ENCODE measurements at places on chromosomes 6 and 20.

GRCh38 chr6:3569816-3570215, 113.0 kb upstream of the SLC22A23 start:
- DNase-seq: no peak

DNA sequence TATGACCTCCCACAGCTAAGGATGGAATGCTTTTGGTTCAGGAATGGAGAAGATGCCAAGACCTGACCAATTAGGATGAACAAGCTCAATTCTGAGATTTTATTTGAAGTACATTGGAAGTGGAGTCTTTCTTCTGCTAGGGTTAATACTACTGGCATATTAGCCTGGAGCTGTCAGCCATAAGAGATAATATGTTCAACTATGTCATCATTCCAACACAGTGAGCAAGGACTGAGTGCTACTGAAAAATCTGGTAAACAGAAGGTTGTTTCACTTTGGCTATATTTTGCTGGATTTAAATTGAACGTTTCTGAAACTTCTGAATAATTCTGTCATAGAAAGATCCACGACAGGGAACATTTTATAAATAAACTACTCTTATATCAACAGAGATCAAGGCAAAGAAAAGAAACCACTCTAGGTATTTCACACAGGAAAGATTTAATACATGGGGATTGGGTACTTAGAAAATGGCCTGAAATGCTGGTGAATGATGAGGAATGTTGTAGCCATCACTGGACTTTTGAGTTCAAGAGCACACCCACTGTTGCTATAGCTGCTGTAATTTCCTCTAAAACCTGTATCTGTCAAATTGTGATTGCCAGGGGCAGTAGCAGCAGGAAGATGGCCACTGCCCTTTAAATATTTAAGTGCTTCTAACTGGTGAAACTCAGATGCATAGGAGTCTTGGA, 200.5 kb downstream of the PLCB4 start:
- no peak for DNase-seq

DNA sequence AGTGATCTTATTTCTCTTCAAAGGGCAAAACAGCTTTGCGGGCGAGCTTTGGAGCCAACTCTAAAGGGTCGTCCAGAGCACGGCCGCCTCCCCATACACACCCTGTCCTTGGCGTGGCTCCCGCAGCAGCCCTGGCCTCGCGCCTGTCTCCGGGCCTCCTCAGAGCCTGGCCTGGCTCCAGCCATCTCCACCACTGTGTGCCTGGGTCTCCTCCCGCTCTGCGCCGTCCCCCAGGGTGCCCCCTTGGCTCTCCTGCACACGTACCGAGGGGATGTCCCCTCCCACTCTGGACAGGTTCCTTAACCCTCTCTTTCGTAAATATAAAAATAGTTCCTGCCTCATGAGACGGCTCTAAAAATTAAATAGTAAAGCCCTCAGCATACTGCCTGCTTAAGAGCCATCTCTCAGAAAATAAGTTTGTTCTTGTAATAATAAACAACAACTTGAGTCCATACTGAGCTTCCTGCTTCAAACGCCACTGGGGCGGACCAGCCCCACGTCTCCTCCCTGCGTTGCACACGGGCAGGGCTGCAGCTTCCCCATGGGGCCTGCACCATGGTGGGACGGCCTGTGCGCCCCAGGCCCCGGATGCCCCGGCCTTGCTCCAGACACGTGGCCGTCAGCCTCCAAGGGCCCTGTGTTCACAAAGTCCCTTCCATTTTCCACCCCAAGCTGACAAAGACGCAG, 226.2 kb downstream of the TTLL2 start:
- no peak for DNase-seq

DNA sequence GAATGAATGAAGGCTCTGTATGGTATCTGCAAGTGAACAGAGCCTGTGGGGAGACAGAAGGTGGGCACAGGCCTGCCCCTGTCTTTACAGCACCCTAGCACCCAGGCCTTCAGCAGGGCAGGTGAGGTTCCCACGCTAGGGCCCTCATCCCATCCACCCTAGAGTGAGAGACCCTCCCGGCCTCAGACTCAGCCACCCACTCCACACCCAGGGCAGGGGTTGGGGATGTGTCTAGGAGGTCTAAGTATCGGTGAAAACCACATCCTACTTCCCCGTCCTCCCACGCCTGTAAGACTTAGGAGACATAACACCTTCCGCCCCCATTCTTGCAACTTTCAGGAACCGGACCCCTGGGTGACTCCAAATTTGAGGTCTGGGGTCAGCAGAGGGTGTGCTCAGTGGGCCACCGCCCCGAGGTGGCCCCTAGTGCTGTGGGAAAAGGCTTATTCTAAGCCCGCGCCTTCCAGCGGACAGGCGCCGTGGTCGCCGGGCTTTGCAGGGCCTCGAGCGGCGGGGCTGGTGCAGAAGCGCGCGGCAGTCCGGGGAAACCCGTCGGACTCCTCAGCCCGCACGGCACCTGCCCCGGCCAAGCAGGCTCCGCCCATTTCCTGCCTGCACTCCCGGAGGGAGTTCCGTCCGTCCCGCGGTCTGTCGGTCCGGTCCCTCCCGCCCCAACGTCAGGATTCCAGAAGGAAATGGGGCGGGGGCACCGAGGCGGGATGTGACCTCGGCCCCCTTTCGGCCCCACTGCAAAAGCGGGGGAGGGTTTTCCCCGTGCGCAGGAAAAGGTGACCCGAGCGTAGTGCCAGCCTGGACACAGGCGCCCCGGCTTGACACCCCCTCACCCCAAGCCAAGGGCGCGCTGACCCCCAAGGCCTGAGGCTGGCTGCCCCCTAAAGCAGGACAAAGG, 868 bp downstream of the SAMD10 start:
- no peak for DNase-seq

DNA sequence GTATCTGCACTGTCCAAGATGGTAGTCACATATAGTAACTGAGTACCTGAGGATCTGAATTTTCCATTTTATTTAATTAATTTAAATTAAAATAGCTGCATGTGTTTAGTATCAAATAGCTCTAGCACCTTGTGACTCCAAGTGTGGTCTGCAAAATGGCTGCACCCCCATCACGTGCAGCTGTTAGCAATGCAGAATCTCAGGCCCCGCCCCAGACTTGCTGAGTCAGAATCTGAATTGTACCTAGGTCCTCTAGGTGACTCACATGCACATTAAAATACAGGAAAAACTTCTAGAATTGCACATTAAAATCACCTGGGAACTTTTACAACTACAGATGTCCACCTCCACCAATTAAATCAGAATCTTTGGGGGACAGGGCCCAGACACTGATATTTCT, 19.2 kb upstream of the FAM83C start:
- DNase-seq: no peak

DNA sequence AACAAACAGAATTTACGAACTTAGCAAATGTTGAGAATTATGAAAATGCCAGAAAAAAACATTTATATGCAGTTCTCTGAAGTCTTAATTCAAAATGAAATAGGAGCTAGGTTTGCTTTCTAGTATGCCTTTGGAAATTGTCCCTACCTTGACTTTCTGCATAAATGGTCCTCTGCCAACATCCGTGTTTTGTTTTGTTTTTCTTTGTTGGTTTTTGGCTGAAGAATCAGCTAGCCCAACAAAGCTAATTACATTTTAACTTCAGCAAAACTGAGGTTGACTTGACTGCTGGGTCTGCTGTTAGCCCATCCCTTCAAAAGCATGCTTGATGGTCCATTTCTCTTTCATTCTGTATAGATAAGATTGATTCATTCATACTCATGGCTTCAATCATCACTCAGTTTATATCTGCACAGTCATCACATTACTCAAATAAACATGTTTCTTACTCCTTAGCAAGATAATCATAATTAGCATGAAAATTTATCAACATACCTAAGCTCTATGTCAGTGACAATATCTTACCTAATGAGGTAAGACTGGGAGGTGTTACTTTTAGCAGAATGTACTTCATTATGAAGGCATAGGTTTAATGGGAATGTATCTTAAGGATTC, 76.4 kb downstream of the ADGRB3 start:
- no peak for DNase-seq

- no peak for DNase-seq
Observed at GRCh38 chr6:42453654-42454427, 2.1 kb upstream of the TRERF1 start.

DNA sequence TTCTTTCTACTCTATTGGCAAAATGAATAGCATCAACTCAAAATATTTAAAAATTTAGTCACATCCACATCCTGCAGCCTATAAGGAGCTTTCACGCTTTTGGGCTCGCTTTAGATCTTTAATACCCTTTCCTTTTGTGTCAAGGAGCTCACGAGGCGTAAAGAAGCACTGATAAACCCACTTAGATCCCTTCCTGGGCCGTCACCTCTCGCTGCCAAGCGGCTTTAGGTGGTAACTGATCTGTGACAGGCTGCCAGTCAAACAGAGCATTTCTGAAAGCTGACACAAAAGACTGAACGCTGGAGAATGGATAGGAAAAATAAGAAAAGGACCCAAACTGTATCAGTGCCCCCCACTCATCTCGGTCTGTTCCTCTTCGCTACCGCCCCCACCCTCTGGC, 385.7 kb upstream of the MMS22L start:
- DNase-seq: no peak

- DNase-seq: no peak
Observed at GRCh38 chr20:15063081-15063480, 725.7 kb upstream of the FLRT3 start.

DNA sequence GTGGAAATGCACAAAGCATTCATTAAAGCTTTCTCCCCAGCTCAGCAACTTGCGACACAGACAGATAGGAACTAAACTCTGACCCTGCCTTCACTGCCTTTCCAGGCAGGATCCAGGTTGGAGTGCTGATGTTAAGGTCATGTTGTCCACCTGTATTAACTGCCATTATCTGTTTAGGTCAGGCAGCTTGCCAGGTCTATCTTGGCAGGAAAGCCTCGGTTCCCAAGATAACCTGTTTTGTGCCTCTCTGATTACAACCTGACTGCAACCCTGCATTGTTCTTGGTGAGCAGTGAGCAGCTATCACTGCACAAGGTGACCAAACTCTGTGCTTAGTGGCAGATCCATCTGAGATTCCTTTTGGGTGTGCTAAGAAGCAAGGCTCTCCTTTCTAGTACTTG, 23.2 kb upstream of the ELOVL2 start:
- DNase-seq: no peak

DNA sequence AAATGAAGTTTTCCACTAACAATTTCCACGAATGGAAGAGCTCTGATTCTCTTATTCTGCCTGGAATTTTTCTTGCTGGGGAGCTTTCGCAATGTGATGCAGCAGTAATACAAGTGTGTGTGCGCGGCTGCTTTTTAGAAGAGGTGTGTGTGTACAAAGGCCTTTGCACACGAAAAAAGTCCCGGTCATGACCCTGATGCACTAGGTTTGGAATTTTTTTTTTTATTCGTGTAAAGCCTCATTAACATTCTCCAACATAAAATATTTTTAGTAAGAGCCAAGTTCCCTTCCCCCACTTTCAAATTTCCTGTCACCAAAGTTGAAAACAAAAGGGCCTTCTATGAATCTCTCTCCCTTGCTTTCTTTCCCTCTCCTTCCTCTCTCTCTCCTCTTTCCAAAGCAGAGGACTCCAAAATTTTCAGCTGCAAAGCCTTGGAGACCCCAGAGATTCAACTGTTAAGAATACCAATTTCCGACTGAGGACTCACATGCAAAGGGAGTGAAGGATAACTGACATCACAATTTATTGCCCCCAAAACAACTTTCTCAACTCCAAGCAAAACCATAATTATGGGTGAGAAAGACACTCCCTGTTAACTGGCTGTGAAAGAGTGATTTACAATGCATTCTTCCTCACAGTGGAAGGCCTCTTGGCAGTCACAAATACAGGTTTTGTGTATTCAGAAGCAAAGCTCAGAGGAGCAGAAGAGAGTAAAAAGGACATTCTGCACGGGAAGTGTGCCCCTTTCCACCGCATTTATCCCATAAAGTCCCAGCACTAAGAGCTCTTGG, 421.2 kb upstream of the JARID2 start:
- no peak for DNase-seq

DNA sequence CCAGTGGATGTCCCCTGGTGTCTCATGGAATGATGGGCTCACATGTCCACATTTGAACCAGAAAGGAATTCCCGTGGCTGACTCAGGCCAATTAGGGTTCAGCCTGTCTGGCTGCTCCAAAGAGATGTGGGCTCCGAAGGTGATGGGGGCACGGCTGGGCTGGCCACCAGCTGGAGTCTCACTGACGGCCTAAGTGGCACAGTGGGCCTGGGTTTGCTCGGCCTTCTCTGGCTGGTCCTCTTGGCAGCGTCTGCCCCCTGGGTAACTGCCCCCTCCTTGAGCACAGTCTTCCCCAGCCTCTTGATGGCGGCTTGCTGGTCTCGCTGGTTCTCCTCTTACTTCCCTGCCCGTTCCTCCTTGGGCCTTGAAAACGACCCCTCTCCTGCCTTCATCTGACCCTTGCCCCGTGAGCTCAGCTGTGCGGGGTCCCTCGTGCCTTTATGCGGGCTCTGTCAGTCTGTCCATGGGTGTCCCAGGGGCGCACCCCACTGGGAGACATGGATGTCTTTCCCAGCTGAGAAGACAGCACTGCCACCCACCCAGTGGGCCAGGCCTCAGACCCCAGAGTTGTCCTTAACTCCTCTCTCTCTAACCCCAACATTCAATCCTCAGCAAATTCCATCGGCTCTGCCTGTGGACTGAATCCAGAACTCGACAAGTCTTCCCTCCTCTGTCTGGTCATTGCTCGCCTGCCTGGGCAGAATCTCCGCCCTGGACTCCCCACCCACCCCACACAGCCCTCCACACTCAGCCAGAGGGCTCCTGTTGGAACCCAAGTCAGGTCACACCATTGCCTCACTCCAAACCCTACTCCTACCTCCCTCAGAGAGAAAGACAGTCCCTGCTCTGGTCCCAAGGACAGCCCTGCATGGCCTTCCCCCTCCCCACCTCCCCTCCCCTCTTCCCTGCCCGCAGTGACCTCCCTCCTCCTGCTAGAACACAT, 78.7 kb downstream of the CEBPB start:
- DNase-seq: no peak

- no peak for DNase-seq
Observed at GRCh38 chr6:113859349-113860180, 2.4 kb downstream of the MARCKS start.

- no peak for DNase-seq
Observed at GRCh38 chr6:37115236-37115895, 54.6 kb upstream of the PIM1 start.

GRCh38 chr6:14058029-14058695, 59.4 kb upstream of the CD83 start:
- no peak for DNase-seq

DNA sequence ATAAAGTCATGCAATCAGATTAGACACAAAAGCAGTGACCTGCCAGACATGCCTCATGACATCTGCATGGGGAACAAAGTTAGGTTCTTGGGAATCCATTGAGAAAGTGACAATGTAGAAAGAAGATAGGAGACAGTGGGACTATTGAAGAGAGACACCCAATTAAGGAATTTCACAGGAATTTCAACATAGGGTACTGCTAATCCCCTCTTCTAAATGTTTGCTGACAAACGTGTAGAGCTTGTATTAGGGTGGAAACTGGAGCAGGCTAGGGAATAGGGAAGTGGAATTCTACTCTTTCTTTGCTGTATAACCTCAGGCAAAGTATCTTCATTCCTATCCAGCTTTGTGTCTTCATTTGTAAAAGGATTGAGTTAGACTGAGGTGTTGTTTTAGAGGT, 409.4 kb upstream of the SASH1 start:
- DNase-seq: no peak

- DNase-seq: no peak
Observed at GRCh38 chr20:38658879-38659596, 57.4 kb downstream of the ARHGAP40 start.
